ENCODE measurements at places on chromosomes 6 and 20. TPM values are rescaled to one million over a fixed set of nuclear protein-coding genes. Genes with fewer than 3 reads are reported as not detected.

CALHM4 gene
- not detected for polyA plus RNA-seq

CLPSL2 gene
- polyA plus RNA-seq = not detected

CDSN gene
- polyA plus RNA-seq = not detected

PRDM13 gene
- not detected for polyA plus RNA-seq

FAM162B gene
- not detected for polyA plus RNA-seq

GPR63 gene
- polyA plus RNA-seq = not detected

NMBR gene
- not detected for polyA plus RNA-seq

DNA sequence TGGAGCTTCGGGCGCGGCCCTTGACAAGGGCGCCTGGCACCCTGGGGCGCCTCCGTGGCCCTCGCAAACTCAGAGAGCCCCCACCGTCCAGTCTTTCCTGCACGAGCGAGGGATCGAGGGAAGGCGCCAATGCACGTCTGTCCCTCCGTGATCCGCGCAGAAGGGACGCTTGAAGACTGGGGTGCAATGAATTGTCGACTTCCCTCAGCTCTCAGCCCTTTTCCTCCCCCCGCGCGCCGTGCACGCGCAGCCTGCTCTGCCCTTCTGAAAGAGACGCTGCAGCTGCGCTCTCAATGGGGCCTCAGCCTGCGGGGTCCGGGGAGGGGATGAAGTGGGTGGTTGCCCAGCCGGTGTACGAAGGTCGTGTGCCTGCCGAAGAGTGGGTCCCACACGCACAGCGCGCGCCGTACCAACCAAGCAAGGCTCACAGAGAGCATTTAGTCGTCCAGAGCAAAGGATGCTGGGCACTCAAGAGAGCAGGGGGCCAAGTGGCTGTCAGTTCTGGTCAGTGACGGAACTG lies 5.5 kb upstream of the SOX4 start:
- peak; percentile 36 for DNase-seq

DNA sequence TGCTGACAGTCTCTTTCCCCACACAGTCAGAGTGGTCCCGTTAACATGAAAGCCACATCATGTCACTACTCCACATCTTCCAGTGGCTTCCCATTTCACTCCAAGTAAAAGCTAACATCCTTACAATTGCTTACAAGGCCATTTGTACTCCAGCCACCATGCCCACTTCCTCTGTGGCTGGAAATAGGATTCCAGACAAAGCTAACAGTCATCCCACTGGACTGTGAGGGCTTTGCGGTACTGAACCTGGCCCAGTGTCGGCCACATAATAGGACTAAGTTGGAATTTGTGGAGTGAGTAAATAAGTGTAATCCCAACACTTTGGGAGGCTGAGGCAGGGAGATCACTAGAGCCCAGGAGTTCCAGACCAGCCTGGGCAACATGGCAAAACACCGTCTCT lies 10.9 kb downstream of the CCM2L start:
- DNase-seq = no peak

- no peak for DNase-seq
Observed at GRCh38 chr20:37405351-37405897, 59.5 kb downstream of the SRC start.

DNA sequence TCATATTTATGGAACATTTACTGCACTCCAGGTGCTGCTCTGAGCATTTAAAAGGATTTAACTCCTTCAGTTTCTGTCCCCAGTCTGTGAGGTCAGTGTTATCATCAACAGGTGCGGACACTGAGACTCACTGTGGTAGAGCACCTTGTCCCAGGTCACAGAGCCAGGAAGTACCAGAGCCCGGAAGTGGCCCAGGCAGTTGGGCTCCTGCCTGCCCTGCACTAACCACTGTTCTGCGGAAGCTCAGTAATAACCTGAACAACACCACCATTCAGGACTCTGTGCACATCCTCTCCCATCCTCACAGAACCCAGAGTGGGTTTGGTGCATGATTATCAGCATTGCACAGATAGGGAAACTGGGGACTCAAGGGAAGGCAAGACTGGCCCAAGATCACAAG lies 16.8 kb upstream of the SIRPG start:
- no peak for DNase-seq

DNA sequence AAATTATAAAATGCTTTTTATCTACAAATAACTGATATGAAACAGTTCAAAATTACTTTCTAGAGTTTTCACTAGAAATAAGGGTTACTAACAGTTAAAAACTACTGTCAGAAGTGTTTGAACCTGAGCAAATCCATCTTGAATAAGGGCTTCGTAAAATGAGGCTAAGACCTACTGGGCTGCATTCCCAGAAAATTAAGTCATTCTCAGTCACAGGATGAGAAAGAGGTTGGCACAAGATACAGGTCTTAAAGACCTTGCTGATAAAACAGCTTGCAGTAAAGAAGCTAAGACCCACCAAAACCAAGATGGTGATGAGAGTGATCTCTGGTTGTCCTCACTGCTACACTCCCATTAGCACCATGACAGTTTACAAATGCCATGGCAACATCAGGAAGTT lies 93.7 kb downstream of the PLG start:
- DNase-seq = no peak

GRCh38 chr20:44643596-44644229 lies 7.8 kb downstream of the ADA start:
- peak; percentile 96 for DNase-seq

GRCh38 chr6:159836718-159837490 lies 36.8 kb downstream of the PNLDC1 start:
- DNase-seq = no peak

DNA sequence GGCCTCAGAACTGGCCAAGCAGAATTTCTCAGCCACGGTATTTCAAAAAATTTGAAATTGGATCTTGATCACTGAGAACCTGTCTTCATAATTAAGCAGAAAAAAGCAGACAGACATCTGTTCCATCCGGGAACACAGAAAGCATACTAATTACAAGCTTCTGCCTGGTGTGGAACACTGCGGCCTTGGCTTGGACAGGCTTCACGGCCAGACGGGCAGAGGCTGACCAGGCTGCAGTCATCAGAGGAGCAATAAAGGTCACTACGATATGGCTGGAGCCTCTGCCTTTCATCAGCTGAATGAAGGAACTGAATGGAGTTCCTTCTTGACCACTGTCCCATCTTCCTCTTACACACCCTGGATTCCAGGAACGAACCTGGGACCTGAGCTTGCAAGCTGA lies 3.9 kb upstream of the NRSN1 start:
- no peak for DNase-seq

DNA sequence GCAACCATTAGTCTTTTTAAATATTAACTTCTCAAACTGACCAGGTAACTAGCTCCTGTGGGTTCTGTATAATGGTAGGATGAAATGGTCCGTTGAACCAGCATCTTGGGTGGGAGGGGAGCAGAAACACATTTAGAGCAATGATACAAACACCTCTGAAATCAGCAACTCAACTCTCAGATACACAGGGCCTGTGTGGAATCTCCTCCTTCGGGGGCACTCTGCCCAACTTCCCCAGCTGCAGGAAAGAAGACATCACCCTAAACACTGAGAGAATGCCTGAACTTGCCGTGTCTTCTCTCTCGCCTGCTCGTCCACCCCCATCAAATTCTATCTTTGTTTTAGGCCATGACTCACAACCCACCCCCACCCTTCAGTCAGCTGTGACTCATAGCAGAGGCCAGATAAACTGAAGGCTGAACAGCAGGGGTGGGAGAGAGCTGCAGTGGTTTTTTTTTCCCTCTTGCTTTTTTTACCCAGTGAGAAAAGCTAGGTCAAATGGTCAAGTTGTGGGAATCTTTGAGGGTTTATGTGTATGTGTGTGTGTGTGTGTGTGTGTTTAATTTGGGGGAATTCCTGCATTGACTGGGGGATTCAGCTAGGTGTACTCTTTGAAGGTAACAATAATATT lies 593.4 kb upstream of the JAG1 start:
- no peak for DNase-seq

- no peak for DNase-seq
Observed at GRCh38 chr6:2899596-2899995, 3.5 kb downstream of the SERPINB9 start.

GRCh38 chr6:170052991-170053821 lies 237.7 kb downstream of the DLL1 start:
- DNase-seq = no peak

- no peak for DNase-seq
Observed at GRCh38 chr6:134819236-134819635, 130.7 kb downstream of the ALDH8A1 start.

DNA sequence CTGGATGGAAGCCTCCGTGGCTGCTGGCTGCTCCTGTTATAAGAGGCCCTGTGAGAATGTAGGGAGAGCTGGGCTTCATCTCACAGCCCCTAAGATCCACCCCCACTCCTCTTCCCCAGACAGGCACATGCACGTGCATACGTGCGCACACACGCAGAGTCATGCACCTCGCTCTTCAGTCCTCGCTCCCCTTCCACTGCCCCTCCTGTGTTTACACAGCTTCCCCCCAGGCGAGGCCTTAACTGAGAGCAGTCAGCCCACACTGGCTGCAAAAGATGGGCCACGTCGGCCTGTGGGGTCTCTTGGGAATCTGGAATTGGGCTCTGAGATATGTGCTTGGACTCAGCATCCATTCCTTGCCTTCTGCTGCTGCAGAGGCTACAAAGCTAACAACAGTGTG lies 35.2 kb upstream of the MLN start:
- no peak for DNase-seq

- no peak for DNase-seq
Observed at GRCh38 chr6:8947900-8948299, 512.6 kb upstream of the SLC35B3 start.

DNA sequence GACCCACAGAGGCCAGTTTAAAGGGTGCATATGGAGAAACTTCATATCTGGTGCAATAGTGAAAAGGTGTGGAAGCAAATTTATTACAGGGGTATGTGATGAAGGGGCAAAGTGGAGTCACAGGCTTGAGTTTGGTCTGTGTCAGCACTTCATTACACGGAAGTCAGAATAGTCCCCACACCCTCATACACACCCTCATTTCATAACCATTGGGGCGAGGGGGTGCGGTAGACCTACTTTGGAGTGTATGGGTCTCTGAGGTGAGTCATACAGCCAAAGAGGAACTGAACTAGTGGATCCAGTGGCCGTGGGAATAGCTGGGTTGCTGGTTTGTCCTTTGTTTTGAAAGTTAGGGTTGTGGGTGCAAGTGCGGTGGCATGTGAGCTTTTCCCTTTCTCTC lies 3.3 kb downstream of the TM9SF4 start:
- DNase-seq = peak; percentile 99

DNA sequence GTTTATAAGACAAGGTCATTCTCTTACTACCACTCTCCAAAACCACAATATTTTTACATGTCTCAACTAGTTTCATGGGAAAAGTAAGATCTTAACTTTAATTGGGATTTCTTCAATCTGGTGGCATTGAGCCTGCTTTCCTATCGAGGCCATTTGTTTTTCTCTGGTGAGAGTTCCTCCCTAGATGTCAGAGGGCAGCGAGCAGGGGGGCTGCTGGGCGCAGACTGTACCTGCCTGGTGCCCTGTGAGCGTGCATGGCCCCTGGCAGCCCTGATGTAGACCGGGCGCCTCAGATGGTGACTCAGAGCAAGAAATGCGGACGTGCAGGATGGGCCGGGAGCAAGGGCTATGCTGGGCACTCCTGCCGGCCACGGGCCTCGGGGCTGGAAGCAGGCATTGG lies 27.2 kb downstream of the ERMARD start:
- no peak for DNase-seq

Measured in CD14-positive monocyte (primary cell).